Natural killer cell (primary cell): ENCODE measurements at places on chromosomes 5 and 9.

GRCh38 chr5:53257806-53258373 is 148.3 kb upstream of the MOCS2 start:
- no peak overlapping the region for H3K27ac ChIP-seq
- no peaks in the 10 kb centered on the region for H3K36me3 ChIP-seq
- H3K27me3 ChIP-seq, result no peaks in the 10 kb centered on the region
- no peak overlapping the region for H3K4me3 ChIP-seq

GRCh38 chr9:123345567-123345955 is 10.4 kb upstream of the CRB2 start:
- H3K36me3 ChIP-seq, result no peaks in the 10 kb centered on the region
- no peak overlapping the region for H3K27ac ChIP-seq
- no peaks in the 10 kb centered on the region for H3K27me3 ChIP-seq
- DNase-seq, result no peak

DNA sequence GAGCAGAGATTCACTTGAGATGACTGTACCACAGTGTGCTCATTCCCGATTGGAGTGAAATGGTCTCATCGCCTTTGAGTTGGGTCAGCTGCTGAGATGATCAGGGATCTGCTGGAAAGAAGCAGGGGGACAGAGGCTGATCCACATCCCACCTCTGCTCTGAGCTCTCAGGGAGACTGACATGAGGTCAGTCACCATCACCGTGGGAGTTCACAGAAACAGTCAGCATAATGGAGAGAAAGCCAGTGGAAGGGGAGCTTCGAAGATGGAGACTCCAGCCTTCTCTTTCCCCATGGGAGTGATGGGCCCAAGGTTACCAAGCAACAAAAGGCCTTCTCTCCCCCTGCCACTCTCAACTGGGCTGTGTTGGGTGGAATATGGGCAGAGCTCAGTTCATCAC is 276.4 kb downstream of the CDK5RAP2 start:
- no peaks in the 10 kb centered on the region for H3K27me3 ChIP-seq
- H3K4me1 ChIP-seq, result no peaks in the 10 kb centered on the region
- no peak overlapping the region for H3K27ac ChIP-seq
- no peak for DNase-seq

GRCh38 chr9:85200726-85201404 is 531.3 kb downstream of the NTRK2 start:
- no peaks in the 10 kb centered on the region for H3K27me3 ChIP-seq
- DNase-seq, result no peak
- no peak overlapping the region for H3K27ac ChIP-seq
- H3K36me3 ChIP-seq, result no peaks in the 10 kb centered on the region
- H3K4me3 ChIP-seq, result no peak overlapping the region

GRCh38 chr5:80411589-80412219 is 3.8 kb downstream of the ZFYVE16 start:
- no peak overlapping the region for H3K4me3 ChIP-seq
- no peak overlapping the region for H3K27ac ChIP-seq
- no peaks in the 10 kb centered on the region for H3K27me3 ChIP-seq
- no peaks in the 10 kb centered on the region for H3K36me3 ChIP-seq

- no peak for DNase-seq
- H3K27me3 ChIP-seq, result no peaks in the 10 kb centered on the region
- H3K36me3 ChIP-seq, result peaks cover 7% of the 10 kb centered on the region
- no peaks in the 10 kb centered on the region for H3K4me1 ChIP-seq
Observed at GRCh38 chr5:69312459-69313160, 20.0 kb downstream of the CCDC125 start.

DNA sequence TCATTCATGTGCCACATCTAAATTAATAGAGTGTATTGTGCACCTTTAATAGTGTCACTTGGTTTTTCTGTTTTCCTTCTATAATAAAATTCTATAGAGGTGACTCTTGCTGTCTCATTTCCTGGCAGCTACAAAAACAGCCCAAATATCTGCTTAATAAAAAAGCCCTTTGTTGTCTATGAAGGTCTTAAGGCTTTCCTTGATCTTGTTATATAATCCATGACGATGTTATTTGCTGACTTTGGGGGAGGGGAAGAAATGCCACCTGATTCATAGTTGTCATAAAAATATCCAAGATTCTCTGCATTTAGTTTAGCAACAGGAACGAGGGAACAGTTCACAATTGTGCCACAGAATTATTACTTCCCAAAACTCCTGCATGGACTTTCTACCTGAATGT is 31.3 kb downstream of the CPEB4 start:
- H3K27me3 ChIP-seq, result no peaks in the 10 kb centered on the region
- peak; percentile 10 for DNase-seq
- no peak overlapping the region for H3K4me3 ChIP-seq
- H3K36me3 ChIP-seq, result peaks cover 5% of the 10 kb centered on the region
- no peak overlapping the region for H3K27ac ChIP-seq

DNA sequence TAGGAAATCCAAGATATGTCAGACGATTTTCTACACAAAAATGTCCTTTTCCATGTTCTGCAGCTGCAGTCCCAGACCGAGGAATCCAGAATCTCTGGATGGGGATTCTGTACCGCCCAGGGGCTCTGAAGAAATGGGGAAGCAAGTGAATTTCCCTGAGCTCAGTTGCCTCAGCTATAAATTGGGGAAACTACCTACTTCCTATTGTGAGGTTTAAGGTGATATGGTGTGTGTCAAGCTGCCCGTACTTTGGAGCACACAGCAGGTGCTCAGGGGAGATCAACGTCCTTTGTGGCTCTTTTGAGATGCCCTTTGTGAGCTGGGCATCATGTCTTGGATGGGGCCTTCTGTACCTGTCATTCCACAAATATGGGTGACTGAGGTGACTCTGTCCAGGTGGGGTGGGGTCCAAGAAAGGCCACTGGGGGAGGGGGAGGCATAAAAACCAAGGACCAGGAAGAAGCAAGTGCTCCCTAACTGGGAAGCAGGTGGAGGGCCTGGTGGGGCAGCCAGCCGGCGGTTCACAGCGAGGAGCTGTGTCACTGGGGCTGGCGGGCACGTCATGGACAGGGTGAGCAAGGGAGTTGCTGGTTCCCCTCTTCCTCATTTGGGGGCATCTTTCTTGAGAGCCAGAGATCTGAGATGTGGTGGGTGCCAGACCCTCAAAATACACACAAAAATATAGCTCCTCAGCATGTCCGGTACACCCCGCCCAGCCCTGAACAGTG is 116.0 kb downstream of the CRB2 start:
- H3K4me1 ChIP-seq, result no peaks in the 10 kb centered on the region
- H3K27ac ChIP-seq, result no peak overlapping the region
- H3K4me3 ChIP-seq, result no peak overlapping the region
- DNase-seq, result no peak
- H3K36me3 ChIP-seq, result no peaks in the 10 kb centered on the region

- H3K27ac ChIP-seq, result no peak overlapping the region
- H3K4me3 ChIP-seq, result no peak overlapping the region
- no peak for DNase-seq
- peaks cover 5% of the 10 kb centered on the region for H3K4me1 ChIP-seq
- H3K36me3 ChIP-seq, result no peaks in the 10 kb centered on the region
Observed at GRCh38 chr5:103260951-103261350, 2.4 kb downstream of the MACIR start.

DNA sequence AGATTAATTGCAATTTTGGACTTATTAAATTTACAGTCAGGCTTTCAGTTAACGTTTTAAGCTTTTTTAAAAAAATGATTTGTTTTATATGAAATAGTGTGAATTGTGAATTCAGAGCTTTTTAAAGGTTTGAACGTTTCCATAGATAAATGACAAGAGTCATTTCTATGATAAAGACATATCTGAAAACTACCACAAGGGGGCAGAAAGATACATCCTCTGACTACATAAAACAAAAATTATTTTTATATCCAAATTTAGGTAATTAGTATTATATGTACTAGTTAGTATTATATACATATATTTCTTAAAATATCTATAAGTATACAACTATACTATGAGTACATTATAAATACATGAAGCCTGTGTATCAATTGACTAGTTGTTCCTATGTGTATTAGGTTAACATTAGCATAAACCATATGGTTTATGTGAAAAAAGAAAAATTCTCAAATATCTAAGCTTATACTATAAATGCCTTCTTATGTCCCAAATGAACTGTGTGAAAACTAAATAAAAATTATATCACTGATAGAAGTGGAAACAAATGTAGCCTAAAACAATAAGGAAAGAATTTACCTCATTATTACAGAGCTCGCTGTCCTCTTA is 155.2 kb downstream of the MEF2C start:
- peak; percentile 44 for DNase-seq
- no peak overlapping the region for H3K27ac ChIP-seq
- H3K4me1 ChIP-seq, result peaks cover 4% of the 10 kb centered on the region
- peaks cover 5% of the 10 kb centered on the region for H3K36me3 ChIP-seq
- H3K27me3 ChIP-seq, result no peaks in the 10 kb centered on the region

DNA sequence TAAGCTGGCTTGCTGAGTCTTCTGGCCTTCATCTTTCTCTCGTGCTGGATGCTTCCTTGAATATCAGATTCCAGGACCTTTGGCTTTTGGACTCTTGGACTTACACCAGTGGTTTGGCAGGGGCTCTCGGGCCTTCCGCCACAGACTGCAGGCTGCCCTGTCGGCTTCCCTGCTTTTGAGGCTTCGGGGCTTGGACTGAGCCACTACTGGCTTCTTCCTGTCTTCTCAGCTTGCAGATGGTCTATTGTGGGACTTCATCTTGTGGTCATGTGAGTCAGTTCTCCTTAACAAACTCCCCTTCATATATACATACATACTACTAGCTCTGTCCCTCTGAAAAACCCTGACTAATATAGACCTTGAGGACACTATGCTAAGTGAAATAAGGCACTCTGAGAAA is 78.3 kb upstream of the SSBP2 start:
- no peaks in the 10 kb centered on the region for H3K36me3 ChIP-seq
- no peak overlapping the region for H3K27ac ChIP-seq
- no peaks in the 10 kb centered on the region for H3K4me1 ChIP-seq

- DNase-seq, result no peak
- no peak overlapping the region for H3K4me3 ChIP-seq
- H3K36me3 ChIP-seq, result no peaks in the 10 kb centered on the region
- no peak overlapping the region for H3K27ac ChIP-seq
- H3K27me3 ChIP-seq, result no peaks in the 10 kb centered on the region
Observed at GRCh38 chr5:149618581-149619248, 37.4 kb downstream of the ARHGEF37 start.

- H3K27ac ChIP-seq, result no peak overlapping the region
- H3K4me3 ChIP-seq, result no peak overlapping the region
- DNase-seq, result no peak
Observed at GRCh38 chr5:61347080-61347479, 15.0 kb downstream of the ZSWIM6 start.

DNA sequence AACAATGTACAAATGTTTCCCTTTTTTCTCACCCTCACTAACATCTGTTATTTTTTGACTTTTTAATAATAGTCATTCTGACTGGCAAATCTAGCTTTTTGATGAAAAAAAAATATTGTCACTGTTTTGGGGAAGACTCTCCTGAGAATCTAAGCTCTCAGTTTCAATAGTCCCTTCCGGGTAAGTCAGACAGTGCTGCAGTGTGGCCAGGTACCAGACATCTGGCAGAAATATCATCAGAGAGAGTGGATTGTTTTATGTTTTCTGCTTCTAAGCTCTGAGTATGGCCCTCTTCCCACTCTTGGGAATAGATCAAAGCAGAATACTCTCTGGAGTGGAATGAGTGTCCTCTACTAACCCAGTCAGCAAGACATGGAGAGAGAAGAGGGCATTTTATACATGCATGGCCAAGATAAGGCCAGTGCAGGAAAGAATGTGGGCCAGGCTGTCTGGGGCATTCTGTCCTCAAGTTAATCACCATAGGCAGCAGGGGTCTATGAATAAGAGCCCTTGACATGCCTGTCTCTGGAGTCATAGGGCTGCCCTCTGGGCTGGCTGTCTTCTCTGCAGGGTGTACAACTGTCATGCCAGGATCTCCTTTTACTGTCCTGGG is 38.5 kb upstream of the OR2S2 start:
- no peaks in the 10 kb centered on the region for H3K4me1 ChIP-seq
- no peak for DNase-seq
- no peaks in the 10 kb centered on the region for H3K36me3 ChIP-seq
- H3K4me3 ChIP-seq, result no peak overlapping the region
- H3K27ac ChIP-seq, result no peak overlapping the region

GRCh38 chr9:13816837-13817236 is 497.1 kb downstream of the NFIB start:
- H3K27ac ChIP-seq, result no peak overlapping the region
- no peaks in the 10 kb centered on the region for H3K36me3 ChIP-seq
- H3K27me3 ChIP-seq, result no peaks in the 10 kb centered on the region
- no peaks in the 10 kb centered on the region for H3K4me1 ChIP-seq

GRCh38 chr5:2702096-2702879 is 49.2 kb downstream of the IRX2 start:
- H3K27me3 ChIP-seq, result no peaks in the 10 kb centered on the region
- no peak overlapping the region for H3K4me3 ChIP-seq
- H3K27ac ChIP-seq, result no peak overlapping the region
- no peaks in the 10 kb centered on the region for H3K4me1 ChIP-seq
- no peaks in the 10 kb centered on the region for H3K36me3 ChIP-seq
- no peak for DNase-seq

GRCh38 chr9:73613092-73613701 is 461.5 kb downstream of the ANXA1 start:
- H3K4me1 ChIP-seq, result no peaks in the 10 kb centered on the region
- H3K4me3 ChIP-seq, result no peak overlapping the region
- no peak overlapping the region for H3K27ac ChIP-seq
- H3K36me3 ChIP-seq, result no peaks in the 10 kb centered on the region
- DNase-seq, result no peak
- no peaks in the 10 kb centered on the region for H3K27me3 ChIP-seq

DNA sequence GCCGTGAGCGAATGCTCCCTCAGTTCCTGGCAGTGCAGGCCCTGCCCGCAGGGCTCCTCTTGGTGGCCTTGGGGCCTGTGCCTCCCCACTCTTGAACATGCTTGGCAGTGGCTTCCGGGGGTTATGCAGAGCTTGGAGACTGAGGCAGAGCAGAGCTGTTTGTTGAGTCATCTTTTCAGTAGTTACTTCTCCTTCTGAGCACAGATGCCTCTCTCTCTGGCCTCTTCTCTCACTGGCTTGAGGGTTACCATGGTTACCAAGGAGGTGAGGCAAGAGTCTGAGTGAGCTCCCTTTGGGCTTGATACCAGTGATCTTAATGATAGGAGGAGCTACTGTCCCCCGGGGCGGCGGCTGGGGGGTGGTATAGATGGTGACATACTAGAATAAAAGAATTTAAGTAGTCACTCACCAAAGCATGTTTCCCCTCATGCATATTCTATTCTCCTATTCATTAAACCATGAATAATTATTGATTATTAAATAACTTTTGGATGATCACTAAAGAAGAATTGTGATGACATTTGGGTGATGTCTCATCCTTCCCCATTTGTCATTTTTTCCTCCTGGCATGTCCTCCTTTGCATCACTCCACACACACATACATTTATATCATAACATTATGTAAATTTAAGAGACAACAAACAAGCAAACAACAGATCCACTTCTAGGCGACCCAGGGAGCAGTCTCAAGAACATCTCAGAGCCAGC is 111.1 kb downstream of the ARHGAP26 start:
- peaks cover 27% of the 10 kb centered on the region for H3K36me3 ChIP-seq
- no peak for DNase-seq
- no peak overlapping the region for H3K4me3 ChIP-seq

GRCh38 chr9:137055385-137056364 is 1.8 kb upstream of the ENTPD2 start:
- H3K27ac ChIP-seq, result no peak overlapping the region
- no peak for DNase-seq
- no peaks in the 10 kb centered on the region for H3K36me3 ChIP-seq
- peaks cover 16% of the 10 kb centered on the region for H3K4me1 ChIP-seq
- no peak overlapping the region for H3K4me3 ChIP-seq
